Stimulated activated CD8-positive, alpha-beta memory T cell treated with anti-CD3 and anti-CD28 coated beads, Interleukin-4, amount 100 ng/mL, for 48 hours (primary cell): ENCODE measurements at places on chromosomes 5 and 9.

DNA sequence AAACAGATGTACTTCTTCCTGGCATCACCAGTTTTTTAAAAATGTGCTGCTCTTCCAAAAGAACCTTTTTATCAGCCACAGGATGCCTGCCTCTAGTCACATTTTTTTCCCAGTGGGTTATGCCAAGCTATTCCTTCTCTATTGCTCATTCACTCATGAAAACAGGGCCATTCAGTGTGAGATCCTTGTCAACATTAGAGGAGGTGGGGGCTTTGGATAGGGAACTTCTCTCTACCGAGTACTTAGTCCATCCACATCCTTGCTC, 3.1 kb downstream of the TMEM252 start:
- no peak for DNase-seq

- DNase-seq: no peak
Observed at GRCh38 chr5:35438288-35438687, 179.4 kb upstream of the SPEF2 start.

DNA sequence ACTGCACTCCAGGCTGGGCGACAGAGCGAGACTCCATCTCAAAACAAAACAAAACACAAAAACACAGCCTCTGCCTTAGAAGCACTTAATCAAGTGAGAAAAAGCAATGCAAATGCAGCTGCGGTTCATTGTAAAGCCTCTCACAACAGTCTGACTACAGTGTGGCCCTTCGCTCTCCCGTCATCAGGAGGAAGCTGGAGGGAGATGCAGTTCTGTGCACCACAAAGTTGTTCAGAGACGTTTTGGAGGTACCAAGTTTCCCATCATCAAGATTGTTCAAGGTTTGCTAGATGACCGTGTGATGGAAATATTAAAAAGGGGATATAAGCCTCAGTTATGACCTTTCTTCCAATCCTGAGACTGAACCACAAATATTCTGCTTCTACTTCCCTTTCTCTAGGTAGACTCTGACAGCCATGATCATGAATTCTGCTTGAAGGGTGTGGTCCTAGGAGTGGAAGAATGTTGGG, 40.9 kb downstream of the SEC61B start:
- DNase-seq: no peak

DNA sequence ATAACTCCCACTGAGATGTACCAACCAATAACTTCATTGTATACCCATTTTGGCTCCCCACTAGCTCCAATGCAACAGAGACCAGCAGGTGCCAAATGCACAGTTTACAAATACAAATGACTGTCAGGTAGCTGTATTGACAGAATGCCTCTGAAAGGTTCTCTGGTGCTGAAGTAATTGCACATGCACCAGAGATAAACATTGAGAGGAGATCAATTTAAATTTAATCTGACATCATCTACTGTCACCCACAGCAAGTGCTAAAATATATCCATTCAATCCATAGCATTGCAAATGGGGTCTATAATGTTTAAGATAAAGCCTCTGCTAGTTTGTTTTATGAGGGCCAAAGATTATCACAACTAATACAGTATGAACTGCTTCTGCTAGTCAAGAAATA, 80.2 kb downstream of the STX17 start:
- DNase-seq: no peak

- DNase-seq: no peak
Observed at GRCh38 chr9:16069671-16070454, 517.0 kb downstream of the CCDC171 start.

- no peak for DNase-seq
Observed at GRCh38 chr5:35438786-35439185, 178.9 kb upstream of the SPEF2 start.

DNA sequence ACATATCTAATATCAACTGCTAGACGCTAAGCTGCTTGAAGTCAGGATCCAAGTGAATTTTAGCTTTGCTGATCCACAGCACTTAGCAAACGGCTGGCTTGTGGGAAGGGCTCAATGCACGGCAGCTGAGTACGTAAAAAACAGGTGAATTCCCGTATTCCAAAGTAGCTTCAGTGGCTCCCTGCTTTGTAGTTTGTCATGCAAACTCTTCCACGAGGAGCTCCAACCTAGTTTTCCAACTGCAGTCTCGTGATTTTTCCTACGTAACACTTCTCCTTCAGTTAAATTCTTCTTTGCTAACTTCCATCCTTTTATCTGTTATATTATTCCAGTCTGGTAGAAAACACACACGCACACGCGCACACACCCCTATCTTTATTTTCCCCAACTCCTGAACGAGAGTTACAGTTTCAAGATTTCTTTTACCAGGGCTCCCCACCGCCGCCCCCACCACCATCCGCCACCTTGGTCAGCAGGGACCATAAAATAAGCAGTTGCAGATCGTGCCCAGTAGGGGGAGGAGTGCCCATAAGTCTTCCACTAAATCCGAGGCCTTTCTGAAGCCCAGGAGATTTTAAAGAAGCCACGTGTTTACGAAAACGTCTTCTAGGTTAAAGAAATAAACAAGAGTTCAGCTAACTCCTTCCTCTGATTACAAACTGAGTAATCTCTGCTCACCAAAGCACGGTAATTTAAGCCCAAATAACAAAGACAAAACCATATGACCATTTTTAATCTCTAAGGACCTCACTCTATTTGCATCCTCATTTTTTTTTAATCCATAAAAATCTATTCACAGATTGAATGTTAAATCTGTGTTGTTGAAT, 34.8 kb upstream of the TRIO start:
- DNase-seq: peak; percentile 32

DNA sequence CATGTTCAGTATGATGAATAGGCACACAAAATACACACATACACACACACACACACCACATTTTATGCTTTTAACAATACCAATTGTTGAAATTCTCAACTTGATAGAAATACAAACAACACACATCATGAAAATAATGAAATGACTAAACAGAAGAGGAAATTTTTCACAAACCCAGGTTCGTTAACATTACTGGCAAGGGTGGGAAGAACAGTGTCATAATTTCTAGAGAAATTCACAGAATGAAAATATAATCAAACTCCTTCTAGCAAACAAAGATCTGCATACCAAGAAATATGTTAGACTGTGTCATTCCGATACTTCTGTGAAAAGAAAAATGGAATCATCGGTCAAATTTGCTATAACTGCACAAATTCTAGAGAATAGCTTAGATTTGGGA, 41.9 kb downstream of the ST8SIA4 start:
- no peak for DNase-seq

GRCh38 chr5:14945450-14945849, 73.9 kb upstream of the ANKH start:
- no peak for DNase-seq

DNA sequence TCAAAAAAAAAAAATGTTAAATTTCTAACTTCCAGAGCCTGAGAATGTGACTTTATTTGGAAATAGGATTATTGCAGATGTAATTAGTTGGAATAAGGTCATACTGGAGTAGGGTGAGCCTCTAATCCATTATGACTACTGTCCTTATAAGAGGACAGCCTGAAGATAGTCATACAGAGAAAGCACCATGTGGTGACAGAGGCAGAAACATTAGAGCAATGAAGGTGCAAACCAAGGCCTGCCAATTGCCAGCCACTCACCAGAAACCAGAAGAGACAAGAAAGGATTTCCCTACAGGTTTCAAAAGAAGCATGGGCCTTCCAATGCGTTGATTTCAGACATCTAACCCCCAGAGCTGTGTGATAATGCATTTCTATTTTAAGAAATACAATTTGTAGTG, 659.2 kb upstream of the CHD1 start:
- no peak for DNase-seq

DNA sequence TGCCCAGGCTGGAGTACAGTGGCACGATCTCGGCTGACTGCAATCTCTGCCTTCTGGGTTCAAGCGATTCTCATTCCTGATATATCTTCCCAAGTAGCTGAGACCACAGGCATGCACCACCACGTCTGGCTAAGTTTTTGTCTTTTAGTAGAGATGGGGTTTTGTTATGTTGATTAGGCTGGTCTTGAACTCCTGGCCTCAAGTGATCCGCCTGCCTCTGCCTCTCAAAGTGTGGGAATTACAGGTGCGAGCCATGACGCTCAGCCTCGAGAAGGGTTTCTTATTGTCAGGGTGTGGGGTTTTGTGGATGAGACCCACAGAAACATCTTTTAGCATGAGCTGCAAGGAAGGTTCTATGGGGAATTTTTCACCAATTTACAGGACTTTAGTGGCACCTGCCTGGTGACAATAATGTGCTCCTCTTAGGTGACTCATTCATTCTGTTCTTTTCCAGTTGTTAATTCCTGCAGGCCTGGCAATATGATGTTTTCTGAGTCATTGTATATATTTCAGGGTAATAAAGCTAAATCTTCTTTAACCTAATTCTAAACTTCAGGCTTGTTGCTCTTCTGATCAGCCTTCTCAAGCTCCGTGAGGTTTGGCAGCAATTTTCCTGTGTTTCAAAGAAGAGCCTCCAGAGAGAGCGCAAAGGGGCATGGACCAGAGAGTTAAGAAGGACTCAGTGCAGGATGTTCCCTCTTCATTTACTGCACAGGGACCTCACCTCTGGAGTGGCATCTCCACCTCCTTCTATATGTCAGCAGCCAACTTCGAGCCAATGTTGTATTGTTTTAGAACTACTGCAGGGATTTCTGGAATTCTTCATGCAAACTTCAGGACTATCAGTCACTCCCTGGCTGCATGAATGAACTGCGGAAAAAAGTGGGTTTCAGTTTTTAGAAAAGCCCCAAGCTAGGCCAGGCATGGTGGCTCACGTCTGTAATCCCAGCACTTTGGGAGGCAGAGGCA, 77.8 kb upstream of the ZNF618 start:
- DNase-seq: no peak

GRCh38 chr9:84822589-84823233, 153.2 kb downstream of the NTRK2 start:
- DNase-seq: no peak

DNA sequence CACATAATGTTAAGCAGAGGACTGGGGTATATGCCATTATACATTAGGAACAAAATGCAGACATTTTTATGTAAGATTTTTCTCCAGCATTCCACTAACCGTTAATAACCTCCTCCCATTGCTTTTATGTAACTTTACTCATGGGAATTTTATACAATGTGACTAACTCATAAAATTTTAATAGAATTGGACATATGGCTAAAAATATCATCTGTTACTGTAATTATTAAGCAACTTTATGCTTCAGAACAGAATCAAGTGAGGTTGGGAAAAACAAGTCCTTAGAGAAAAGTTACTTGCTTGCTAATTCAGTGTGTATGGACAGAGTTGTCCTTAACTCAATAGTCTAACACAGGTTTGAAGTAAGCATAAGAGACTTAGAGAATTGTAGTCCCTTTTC, 54.8 kb upstream of the PCSK1 start:
- no peak for DNase-seq

DNA sequence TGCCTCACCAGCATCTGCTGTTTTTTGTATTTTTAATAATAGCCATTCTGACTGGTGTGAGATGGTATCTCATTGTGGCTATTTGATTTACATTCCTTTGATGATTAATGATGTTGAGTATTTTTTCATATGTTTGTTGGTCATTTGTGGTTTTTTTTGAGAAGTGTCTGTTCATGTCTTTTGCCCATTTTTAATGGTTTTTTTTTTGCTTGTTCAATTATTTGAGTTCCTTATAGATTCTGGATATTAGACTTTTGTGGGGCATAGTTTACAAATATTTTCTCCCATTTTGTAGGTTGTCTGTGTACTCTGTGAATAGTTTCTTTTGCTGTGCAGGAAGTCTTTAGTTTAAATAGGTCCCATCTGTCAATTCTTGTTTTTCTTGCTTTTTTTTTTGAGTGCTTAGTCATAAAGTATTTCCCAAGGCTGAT, 148.1 kb downstream of the NPR3 start:
- no peak for DNase-seq

GRCh38 chr5:172715931-172716682, 54.9 kb downstream of the DUSP1 start:
- DNase-seq: no peak

DNA sequence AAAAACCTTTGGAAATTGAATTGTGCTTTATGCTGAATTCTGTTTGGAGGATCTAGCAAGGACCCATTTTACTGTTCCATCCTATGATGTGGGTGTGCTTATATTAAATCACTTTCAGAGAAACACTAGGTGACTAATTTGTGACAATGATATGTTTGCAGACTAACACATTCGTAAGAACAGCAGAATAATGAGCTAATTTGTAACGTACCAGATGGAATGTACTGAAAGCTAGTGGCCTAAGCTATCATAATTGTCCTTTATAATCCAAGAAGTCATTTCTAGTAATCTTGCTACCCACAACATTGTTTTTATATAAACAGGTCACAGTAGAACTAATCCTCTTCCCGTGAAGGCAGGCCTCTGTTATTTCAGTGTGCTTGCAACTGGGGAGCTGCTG, 292.5 kb downstream of the PDE4D start:
- no peak for DNase-seq

GRCh38 chr9:38042626-38043357, 26.2 kb downstream of the SHB start:
- no peak for DNase-seq

- DNase-seq: no peak
Observed at GRCh38 chr5:110803467-110804326, 64.9 kb downstream of the SLC25A46 start.

DNA sequence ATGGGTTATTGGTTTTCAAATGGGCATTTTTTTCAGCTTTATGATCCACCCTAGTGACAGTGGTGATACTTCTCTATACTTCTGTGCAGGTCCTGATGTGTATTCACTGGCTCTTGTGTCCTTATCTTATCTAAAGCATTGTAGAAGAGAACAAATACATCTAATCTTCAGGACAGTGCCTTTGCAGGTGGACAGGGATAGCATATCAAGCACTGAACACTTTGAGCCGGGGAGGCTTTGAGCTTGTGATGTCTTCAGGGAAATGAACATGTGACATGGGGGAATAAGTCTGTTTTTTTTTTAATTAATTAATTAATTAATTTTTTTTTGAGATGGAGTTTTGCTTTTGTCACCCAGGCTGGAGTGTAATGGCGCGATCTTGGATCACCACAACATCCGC, 115.5 kb upstream of the KLF4 start:
- DNase-seq: no peak
